K562 (cell line): ENCODE measurements at places on chromosomes 3 and 15. TPM values are rescaled to one million over a fixed set of nuclear protein-coding genes. Genes with fewer than 3 reads are reported as not detected.
A peak's percentile ranks its signal among the peaks of the same experiment; 100 is the strongest.

DNA sequence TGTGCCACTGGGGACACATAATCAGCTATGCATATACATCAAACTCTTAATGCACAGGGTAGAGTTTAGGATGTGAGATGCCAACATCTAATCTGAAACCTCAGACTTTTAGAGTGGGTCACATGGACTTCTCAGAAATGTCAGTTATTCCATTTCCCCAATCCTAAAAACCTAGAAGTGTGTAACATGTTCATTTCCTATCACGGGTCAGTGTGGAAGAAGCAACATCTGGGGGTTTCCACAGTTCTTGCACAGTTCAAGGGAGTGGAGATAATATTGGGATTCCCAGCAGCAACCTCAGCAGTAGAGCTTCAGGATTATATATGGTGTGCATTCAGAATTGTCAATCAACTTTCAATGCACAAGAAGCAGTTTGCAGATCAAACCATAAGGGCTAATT, 44.4 kb upstream of the SPRED1 start:
- H3K4me1 ChIP-seq, result no peaks in the 10 kb centered on the region
- peaks cover 7% of the 10 kb centered on the region; the same call in 2 of the 3 replicates for H3K27me3 ChIP-seq
- no peak for DNase-seq
- H3K4me3 ChIP-seq, result no peak overlapping the region

DNA sequence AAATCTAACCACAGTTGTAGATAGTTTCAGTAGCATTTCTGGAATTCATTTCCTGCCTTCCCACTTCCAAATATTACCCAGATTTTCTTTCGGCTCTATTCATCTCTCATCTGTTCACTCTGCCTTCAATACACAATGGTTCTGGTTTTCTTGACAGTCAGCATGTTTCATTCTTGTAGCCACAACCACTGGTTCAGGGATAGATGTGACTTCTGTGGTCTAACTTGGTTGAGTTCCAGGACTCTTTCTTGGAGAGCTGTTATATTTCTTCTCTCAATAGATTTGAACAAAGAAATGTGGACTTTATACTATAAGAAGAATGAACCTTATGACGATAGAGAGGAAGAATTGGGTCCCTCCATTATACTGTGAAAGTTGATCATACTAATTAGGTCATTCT, 228.8 kb downstream of the NSUN3 start:
- H3K4me1 ChIP-seq, result no peaks in the 10 kb centered on the region
- H3K27ac ChIP-seq, result no peak overlapping the region
- H3K27me3 ChIP-seq, result no peaks in the 10 kb centered on the region
- DNase-seq, result no peak

DNA sequence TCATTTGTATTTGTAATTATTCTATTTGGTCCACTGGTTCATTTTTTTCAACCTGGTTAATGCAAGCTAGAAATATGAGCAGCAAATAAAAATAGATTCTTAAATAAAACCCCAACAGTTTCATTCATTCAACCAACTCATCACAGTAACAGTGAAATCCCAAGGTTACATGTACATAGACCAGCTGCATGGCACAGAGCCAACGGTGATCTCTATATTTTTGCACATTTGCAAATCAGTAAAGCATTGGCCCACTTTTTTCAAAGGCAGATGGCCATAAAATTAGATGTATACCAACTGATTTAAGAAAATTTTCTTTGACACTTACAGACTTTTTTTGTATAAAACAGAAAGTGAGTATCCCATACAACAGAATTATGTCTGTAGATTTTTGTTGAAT, 49.3 kb downstream of the STRIT1 start:
- peak; percentile 14 for DNase-seq
- H3K27ac ChIP-seq, result no peak overlapping the region
- no peaks in the 10 kb centered on the region for H3K36me3 ChIP-seq
- no peaks in the 10 kb centered on the region for H3K27me3 ChIP-seq
- peaks cover 13% of the 10 kb centered on the region; the same call in 2 of the 3 replicates for H3K4me1 ChIP-seq

GRCh38 chr3:196772102-196772501, 32.4 kb downstream of the PAK2 start:
- no peak overlapping the region for H3K27ac ChIP-seq
- H3K36me3 ChIP-seq, result peaks cover 20% of the 10 kb centered on the region; the same call in 2 of the 3 replicates
- no peak overlapping the region for H3K4me3 ChIP-seq
- no peaks in the 10 kb centered on the region for H3K27me3 ChIP-seq
- H3K4me1 ChIP-seq, result no peaks in the 10 kb centered on the region

The GOLGA8S gene
- not detected in 2 replicates for total RNA-seq

DNA sequence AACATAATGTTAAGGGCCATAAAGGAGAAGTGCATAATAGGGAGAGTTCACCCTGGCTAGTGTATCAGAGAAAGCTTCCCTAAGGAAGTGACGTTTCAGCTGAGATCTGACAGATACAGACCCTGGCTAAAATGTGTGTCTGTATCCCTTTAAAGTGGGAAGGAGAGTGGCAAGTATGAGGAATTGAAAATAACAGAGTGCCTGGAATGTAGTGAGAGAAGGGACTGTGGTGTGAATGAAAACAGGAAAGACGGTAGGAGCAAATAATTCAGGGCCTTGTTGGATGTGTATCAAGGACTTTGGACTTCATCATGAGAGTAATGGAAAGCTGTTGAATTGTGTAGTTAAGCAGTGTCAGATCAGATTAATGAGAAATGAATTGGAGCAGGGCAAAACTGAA, 30.5 kb downstream of the NEO1 start:
- H3K27me3 ChIP-seq, result no peaks in the 10 kb centered on the region
- H3K27ac ChIP-seq, result no peak overlapping the region
- DNase-seq, result no peak
- no peaks in the 10 kb centered on the region for H3K36me3 ChIP-seq
- H3K4me3 ChIP-seq, result no peak overlapping the region
- no peaks in the 10 kb centered on the region for H3K4me1 ChIP-seq
